ENCODE measurements at places on chromosomes 7 and 10.

DNA sequence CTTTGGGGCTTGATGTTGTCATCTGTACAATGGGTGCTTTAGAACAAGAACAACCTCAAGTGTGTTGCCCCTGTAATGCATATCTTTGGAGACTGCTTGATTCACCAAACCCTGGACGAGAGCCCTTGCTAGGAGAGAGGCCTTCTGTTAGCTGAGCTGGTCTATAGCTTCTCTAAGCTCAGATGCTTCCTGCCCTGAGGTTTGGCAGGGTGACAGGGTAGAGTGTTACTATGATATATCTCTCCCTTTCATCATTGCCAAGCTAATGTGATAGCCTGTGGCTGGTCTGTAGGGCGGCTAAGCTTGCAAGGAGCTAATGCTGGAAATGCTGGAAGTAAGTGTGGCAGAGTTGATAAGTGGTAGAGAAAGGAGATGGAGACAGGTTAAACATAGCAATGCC lies 364.1 kb downstream of the RPS24 start:
- DNase-seq, result no peak

GRCh38 chr10:12597788-12598765 lies 248.7 kb downstream of the CAMK1D start:
- peak; percentile 35 for DNase-seq

- no peak for DNase-seq
Observed at GRCh38 chr7:105655500-105656380, 74.4 kb upstream of the EFCAB10 start.

GRCh38 chr7:124603066-124603465 lies 162.5 kb downstream of the GPR37 start:
- DNase-seq, result no peak

DNA sequence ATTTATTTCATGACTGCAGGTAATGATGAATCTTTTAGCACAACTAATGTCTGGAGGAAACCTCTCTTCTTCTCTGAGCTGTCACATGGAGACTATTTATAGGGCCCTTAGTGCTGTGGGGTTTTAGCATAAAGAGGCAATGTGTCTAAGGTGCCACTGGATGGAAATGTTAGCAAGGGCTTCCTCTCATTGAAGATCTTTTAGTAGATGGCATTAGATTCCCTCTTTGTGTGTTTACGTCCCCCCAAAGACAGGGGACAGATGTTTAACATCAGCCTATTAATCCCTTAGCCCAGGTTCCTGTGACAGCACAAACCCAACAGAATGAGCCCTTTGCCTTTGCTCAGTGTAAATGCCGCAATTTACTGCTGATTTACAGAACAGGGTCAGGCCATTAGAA lies 208.6 kb downstream of the SKAP2 start:
- DNase-seq, result no peak

- DNase-seq, result no peak
Observed at GRCh38 chr10:97519342-97519741, 20.6 kb downstream of the UBTD1 start.

GRCh38 chr10:60144099-60144498 lies 237.7 kb upstream of the CCDC6 start:
- DNase-seq, result no peak

- peak; percentile 5 for DNase-seq
Observed at GRCh38 chr7:133023370-133024071, 58.4 kb downstream of the CHCHD3 start.

DNA sequence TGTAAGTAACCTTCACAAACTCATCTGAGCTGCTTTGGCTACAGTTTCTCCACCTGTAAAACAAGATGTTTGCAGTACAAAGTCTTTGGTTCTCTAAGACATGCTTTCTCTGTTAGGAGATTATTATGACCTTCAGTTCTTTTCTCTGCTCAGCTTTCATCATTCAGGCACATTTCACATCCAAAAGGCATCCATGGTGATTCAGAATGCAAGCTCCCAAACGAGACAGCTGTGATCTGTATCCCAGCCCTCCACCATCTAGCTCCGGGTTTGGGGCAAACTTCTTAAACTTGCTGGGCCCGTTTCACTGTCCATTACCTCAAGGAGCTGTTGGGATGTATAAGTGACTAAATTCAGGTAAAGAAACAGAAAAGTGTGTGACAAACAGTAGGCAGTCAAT lies 95.8 kb upstream of the COL1A2 start:
- DNase-seq, result no peak

GRCh38 chr10:70927189-70927943 lies 39.0 kb upstream of the PCBD1 start:
- DNase-seq, result no peak

DNA sequence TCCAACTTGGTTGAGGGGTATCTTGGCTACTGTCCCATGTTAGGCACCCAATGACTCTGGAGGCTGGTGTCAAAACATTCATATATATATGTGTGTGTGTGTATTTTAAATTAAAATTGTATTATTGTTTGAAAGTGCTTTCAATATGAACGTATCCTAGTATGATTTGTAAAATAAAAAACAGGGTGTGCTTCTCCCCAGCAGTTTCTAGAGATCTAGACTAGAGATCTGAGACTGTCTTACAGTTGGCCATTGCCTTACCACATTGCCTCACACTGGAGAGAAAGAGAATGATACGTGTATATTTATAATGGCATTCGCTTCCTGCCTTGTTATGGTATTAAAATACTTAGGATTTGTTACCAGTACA lies 1.2 kb downstream of the BAG3 start:
- no peak for DNase-seq

GRCh38 chr7:74544706-74545469 lies 91.2 kb downstream of the GTF2IRD1 start:
- no peak for DNase-seq

DNA sequence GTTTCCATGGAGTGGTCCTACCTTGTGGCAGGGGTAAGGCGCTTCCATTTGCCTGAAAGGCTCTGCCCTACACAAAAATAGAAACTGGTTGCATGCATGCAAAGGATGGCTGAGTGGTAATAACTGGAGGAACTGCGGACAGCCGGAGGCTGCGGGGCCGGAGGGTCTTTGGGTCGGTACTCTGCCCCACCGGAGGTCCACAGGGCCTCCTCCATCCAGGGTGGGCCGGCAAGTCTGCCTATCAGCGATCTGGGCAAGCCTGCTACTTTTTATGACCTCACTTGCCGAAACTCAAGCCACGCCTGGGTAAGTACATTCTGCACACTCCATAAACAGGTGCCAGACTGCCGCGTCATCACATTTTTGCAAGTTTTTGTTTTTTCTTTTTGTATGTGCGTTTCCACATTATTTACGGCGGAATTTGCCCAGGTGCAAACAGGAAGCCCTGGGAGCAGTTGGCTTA lies 30.0 kb downstream of the TACC2 start:
- DNase-seq, result no peak

DNA sequence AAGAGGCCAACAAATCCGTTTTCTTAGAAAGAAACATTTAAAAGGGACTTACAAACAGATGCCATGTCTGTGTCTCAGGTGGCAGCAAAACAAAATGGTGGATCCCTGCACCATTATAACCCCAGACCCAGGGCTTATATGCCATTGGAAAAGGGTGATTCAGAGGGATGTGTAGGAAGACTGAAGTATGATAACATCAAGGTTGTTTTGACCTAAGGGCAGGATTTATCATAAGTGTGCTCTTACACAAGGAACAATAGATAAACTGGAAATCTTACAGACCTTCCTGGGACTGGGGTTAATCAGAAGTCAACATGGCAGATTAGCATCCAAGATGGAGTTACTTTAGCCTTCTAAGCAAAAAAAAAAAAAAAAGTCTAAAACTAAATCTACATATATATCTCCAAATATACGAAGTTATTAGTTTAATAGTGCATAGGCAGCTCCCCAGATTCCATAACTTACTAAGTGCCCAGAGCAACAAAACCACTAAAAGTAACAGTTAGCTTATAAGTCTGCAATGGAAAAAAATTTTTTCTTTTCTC lies 34.3 kb upstream of the WNT16 start:
- no peak for DNase-seq

DNA sequence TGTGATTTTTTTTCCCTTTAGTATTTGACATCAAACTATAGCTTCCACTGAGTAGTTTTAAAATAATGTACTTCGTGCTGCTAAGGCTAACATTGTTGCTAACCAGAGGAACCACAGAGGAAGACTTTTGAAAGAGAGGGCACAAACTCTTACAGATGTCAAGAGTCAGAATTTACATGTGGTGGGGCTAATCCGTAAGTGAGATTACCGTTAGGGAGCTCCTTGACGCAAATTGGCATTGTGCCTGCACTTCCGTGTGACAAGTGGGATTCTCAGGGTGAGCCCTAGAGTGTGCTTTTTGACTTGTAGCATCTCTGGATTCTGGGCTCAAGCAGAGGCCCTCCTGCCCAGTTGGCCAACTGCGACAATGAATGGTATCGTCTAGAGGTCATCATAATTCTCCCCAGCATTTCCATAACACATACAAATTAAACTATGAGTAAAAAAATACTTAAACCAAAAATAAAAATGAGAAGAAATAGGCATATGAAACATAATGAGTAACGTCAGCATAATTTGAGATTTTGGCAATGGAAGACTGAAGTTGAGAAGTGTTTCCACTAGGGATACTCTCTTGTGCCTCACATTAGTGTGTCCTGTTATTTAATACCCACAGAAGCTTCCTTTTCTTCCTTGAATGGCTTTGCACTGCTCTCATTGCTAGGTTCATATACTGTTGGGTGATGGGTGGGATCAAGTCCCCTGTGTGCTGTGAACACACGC lies 164.0 kb downstream of the SDK1 start:
- no peak for DNase-seq

- DNase-seq, result no peak
Observed at GRCh38 chr7:27410812-27411544, 168.4 kb downstream of the EVX1 start.

DNA sequence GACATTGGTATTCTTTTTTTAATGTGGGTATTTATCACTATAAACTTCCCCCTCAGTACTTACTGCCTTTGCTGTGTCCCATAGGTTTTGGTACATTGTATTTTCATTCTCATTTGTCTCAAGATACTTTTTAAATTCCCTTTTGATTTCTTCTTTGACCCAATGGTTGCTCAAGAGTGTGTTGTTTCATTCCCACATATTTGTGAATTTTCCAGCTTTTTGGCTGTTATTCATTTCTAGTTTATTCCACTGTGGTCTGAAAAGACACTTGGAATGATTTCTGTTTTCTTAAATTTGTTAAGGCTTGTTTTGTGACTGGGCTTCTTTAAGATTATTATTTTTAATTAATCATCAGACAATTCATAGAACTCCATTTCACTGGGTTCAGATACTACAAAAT lies 105.0 kb downstream of the EPC1 start:
- DNase-seq, result no peak

GRCh38 chr7:67652937-67653336 lies 656.3 kb downstream of the TYW1 start:
- DNase-seq, result no peak

DNA sequence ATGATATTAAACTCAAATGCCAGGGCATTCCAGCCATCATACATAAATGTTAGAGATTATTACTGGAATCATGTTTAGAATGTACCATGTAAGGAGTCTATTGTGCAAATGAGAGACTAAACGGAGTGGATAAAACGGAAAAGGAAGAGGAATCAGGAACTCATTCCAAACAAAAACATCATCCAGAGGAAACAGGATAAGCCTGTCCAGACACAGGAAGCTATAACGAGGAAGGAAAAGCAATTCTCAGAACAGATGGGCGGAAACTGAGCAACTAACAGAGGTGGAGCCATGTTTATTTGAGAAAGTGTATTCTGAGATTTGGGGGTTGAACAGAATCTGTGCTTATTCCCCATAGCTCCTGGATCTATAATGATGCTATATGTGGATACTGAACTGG lies 52.3 kb upstream of the TRIM24 start:
- no peak for DNase-seq

DNA sequence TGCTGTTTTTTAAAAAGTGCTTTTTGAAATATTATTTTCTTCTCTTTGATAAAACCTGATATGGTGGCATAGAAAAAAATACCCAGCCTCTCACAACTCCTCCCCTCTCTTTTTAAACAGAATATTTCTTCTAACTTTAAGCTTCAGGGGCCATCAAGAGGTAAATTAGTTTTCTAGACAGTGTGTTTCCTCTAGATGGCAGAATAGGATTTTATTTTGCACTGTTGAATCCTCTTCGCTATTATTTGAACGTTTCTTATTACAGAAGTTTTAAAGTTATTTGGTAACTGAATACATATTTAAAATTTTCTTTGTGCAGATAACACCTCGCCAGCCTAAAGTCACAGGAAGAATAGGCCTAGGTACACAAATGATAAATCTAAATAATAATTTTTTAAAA lies 30.3 kb downstream of the ARL5B start:
- no peak for DNase-seq

- DNase-seq, result peak; percentile 94
Observed at GRCh38 chr7:138243430-138243829, 167.2 kb downstream of the AKR1D1 start.

DNA sequence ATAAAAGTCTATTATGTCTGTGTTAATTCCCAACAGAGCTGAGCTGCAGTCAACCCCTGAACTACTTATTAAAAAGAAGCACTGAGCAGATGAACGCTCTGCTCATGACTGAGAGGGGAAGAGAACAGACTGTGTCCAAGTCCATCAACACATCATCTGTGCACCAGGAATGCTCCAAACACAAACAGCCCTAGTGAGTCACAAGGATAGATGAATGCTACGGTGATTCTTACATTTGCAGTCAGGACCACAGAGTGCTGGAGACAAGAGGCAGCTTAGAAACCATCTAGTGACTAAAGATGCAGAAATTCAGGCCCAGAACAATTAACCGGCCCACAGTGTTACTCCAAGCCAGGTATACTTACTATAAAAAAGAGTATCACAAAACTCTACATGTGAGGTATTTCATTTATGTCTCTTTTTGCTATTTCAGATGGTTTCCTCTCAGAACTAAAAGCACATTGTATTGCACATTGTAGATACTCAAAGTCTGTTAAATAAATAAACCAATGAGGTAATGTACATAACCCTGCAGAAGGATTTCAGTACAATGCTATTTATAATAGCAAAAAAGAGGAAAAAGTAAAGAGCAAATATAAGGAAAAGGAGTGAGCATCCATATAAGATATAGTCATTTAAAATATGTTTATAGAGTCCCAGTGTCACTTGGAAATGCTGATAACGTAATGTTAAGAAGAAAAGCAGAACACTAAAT lies 159.2 kb downstream of the KCNMA1 start:
- no peak for DNase-seq

- DNase-seq, result peak; percentile 9
Observed at GRCh38 chr7:108529341-108529740, 3.4 kb upstream of the PNPLA8 start.

DNA sequence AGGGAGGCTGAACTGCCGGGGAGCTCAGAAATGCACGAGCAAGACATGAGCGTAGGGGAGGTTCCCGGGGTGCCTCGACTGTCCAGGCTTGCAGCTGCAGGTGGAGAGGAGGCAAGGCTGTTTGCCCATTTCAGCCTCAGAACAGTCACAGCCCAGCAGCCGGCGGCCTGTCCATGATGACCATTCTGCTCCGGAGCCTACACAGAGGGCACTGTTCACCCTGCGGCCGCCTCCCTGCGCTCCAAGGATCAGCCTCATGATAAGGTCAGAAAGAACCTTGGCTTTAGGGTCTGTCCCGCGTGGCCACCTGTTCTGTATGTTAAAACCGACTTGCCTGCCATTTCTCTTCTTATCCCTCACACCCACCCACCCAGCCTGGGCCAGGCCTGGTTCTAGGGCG lies 21.9 kb upstream of the CFAP46 start:
- no peak for DNase-seq

GRCh38 chr7:23276376-23276775 lies 22.8 kb upstream of the MALSU1 start:
- DNase-seq, result no peak

- no peak for DNase-seq
Observed at GRCh38 chr10:33899578-33900531, 565.4 kb upstream of the NRP1 start.

- no peak for DNase-seq
Observed at GRCh38 chr7:176786-177459, 15.4 kb upstream of the FAM20C start.
